ENCODE measurements at places on chromosomes 4 and X.

DNA sequence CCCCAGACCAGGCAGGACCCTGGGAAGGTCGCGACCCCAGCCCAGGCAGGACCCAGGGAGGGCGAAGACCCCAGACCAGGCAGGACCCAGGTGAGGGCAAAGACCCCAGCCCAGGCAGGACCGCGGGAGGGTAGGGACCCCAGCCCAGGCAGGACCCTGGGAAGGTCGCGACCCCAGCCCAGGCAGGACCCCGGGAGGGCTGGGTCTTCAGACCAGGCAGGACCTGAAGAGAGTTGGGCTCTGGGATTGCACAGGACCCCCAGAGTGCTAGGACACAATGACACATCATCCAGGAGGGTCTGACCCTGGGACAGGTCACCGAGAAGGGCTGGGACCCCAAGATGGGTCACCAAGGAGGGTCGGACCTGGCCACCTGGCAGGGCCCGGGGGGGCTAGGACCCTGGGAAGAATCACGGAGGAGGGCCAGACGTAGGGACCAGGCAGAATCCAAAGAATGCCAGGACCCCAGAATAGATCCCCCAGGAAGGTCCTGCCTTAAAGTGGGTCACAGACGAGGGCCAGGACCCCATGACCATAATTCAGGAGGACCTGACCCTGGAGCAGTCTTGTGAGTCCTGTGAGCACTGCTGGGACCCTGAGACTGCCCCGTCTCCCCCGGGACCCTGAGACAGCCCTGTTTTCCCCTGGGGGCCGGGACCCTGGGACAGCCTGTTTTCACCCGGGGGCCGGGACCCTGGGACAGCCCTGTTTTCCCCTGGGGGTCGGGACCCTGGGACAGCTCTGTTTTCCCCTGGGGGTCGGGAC is 1.4 kb downstream of the PCGF3 start:
- DNase-seq = no peak

DNA sequence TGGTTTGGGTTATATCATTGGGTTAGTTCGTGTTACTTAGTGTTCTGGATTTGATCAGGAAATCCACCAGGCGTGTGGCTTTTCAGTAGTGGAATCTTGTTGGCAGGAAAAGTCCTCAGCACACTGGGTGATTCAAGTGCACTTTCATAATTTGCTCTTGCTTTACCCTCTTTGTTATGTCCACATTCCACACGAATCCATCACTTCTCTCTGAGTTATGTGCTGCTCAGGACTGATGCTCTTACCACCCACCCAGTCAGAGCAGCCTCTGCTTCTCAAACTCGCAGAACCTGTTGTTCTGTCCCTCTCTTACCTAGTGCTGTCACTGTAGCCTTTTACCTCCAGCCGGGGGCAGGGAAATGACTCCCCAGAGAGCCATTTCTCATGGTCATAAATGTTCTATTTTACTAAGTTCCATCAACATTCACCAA is 37.2 kb upstream of the SCRG1 start:
- no peak for DNase-seq

DNA sequence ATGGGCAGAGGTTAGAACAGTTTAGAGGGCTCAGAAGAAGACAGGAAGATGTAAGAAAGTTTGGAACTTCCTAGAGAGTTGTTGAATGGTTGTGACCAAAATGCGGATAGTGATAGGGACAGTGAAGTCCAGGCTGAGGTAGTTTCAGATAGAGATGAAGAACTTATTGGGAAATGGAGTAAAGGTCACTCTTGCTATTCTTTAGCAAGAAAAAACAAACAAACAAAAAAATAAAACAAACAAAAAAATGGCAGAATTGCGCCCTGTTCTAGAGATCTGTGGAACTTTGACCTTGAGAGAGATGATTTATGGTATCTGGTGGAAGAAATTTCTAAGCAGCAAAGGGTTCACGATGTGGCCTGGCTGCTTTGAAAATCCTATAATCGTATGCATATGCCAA is 185.1 kb upstream of the SFRP2 start:
- DNase-seq = no peak

- DNase-seq = no peak
Measured at GRCh38 chr4:101142259-101142658, 205.1 kb downstream of the PPP3CA start.

DNA sequence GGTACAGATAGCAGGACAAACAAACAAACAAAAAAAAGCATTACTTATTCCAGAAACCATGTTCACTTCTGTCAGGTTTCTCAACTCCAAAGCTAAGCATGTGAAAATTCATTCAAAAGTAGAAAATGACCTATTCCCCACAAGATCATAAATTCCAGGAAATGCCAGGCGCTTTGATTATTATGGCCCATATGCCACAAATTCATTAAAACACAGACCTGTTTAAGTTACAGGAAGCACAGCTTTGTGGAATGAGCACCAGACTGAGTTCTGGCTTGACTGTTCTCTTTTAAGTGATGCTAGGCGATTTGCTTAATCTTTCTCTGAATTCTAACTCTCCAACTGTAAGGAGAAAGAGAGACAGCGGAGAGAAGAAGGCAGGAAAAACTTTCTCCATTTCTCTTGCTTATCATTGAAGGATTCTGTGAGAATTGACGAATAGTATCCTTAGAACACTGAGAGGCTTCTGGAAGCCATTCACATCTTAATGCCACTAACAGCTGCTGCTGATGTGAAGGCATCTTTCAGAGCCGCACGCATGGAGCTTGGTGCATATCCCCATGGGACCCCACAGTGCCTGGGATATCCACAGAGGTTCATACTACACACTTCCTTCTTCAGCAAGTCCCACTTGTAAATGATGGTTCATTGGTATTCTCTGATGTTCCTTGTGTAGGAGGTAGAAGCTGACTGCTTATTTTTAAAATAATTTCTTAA is 138.0 kb downstream of the ZNF674 start:
- DNase-seq = no peak

- DNase-seq = no peak
Measured at GRCh38 chr4:164524789-164525188, 229.1 kb upstream of the SMIM31 start.

DNA sequence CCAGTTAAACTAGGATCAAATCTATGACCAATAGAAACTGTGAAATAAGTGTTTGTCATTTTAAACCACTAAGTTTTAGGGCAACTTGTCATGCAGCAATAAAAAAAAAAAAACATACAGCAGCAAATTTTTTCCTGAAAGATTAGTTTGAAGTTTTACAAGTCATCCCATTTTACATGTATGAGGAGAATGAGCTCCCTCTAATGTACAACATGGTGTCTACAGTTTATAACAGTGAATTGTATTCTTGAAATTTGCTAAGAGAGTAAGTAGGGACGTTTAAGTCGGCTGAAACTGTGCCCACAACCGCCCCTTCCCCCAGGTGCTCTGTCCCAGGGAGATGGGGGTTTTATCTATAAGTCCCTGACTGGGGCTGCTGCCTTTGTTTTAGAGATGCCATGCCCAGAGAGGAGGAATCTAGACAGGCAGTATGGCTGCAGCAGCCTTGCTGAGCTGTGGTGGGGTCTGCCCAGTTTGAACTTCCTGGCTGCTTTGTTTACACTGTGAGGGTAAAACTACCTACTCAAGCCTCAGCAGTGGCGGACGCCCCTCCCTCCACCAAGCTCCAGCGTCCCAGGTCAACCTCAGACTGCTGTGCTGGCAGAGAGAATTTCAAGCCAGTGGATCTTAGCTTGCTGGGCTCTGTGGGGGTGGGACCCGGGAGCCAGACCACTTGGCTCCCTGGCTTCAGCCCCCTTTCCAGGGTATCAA is 499.3 kb upstream of the CT83 start:
- DNase-seq = no peak

DNA sequence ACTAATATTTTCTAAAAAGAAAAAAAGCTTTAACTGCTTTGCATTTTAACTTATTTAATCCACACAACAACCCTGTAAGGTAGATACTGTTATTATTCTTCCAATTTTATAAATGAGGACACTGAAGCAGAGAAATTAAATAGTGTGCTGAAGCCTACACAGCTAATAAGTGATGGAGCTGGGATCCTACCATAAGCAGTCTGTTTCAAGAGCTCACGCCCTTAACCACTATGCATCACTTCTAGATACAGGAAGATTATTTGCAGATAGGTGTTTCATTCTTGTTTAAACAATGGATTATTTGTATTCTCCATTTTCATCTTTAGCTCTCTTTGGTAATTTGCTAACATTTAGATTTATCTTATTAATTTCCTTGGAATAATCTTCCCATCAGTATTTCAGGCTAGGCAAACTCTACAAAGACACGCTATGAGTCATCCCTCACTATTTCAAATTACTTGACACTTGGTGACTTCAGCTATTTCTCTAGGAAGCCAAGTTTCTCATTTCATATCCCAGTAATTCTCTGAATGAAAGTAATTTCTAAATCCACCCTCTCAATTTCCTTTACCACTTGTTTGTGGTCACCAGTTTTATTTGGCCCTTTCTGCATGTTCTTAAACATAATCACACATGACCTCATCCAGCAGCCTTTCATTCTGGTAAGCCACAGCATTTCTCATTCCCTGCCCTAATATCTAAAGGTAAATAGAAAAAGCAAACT is 67.3 kb downstream of the ASB9 start:
- no peak for DNase-seq

GRCh38 chr4:120544838-120545237 is 377.7 kb downstream of the PRDM5 start:
- DNase-seq = no peak

- no peak for DNase-seq
Measured at GRCh38 chrX:119756926-119757635, 1.3 kb upstream of the SOWAHD start.

GRCh38 chrX:49089553-49089952 is 9.9 kb upstream of the WDR45 start:
- no peak for DNase-seq

GRCh38 chr4:132071815-132072214 is 1077.3 kb upstream of the PCDH10 start:
- DNase-seq = no peak

DNA sequence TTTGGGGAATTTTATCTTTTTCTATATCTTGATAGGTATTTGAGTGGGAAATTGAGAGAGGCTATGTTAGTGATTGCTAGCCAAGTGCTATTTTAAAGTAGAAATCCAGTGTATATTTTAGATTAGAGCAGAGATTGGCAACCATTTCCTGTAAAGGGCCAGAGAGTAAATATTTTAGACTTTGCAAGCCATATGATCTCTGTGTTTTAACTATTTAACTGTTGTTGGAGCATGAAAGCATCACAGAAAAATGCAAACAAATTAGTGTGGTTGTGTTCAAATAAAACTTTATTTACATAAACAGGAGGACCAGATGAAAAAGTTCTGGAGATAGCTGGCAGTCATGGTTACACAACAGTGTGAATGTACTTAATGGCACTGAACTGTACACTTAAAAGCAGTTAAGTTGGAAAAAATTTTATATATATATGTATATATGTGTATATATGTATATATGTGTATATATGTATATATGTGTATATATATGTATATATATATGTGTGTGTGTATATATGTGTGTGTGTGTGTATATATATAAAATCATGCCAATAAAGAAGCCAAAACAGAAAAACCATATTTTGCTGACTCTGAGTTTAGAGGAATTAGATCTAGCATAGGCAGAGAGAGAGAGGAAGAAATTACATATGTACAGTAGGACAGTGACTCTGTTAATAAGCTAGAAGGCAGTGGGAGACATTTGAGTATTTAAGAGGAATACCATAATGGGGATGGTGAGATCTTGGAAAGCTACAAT is 83.4 kb downstream of the TMEM164 start:
- no peak for DNase-seq

GRCh38 chrX:134388161-134389109 is 71.5 kb upstream of the HPRT1 start:
- no peak for DNase-seq

DNA sequence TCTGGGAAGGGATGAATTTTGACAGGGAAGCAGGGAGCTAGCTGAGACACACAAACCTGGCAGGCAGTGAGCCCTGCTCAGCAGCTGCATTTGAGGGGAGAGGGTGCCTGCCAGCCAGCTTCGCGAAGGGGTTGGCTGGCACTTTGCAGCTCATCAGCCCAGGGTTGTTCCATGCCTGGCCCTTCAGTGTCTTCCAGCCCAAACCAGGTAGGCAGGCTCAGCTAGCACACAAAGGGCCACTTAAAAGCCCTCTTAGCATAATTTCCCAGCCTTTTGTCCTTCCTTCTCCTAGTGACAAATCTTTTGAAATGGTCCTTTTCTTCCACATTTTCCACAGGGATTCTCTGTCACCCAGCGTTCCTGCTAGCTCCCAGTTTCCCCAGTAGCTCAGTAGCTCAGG is 4.3 kb upstream of the FRMPD3 start:
- DNase-seq = no peak

DNA sequence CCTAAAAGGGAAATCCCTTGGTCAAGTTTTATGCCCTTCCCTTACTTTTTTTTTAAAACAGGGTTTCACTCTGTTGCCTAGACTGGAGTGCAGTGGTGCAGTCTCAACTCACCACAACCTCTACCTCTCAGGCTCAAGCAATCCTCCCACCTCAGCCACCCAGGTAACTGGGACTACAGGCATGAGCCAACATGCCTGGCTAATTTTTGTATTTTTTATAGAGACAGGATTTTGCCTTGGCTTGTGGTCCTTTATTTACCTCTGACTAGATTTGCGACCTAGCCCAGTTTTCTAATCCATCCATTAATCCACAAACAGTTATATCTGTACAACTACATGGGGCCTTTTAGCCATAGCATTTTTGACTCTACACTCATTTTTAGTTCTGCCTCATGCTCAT is 23.7 kb downstream of the CDS1 start:
- DNase-seq = no peak

DNA sequence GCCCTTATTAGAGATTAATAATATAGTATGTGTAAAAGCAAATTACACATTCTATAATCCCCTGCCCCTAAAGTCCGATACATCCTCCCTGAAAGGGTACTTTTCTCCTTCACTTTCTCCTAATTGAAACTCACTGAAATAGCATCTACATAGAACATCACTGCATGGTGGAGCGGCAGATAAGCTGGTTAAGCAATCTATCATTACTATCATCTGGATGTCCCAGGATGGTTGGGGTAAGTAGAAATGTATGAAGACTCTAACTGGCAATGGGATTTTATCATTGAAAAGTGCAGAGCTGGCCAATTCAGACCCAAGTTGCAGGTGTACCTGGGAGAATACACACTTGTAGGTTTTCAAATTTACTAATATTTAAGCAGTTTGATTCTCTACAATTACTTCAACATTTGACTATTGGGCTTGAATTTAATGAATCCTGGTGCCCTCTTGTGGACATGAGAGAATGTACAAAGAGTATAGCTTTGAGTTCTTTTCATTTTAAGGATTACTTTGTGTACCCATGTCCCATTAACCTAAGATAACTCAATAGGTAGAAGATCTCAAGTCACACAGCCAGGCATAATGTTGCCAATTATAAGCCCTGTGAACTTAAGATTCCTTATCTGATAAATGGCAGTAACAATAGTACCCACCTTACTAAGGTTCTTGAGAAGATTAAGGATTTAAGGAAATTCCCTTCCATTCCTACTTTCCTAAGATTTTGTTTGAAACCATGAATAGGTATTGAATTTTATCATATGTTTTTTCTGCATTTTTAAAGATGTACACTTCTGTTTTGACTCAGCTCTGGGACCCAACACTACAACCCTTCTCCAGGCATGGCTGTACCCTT is 69.8 kb downstream of the SHROOM3 start:
- no peak for DNase-seq

GRCh38 chr4:165457793-165458192 is 79.0 kb downstream of the CPE start:
- DNase-seq = no peak
